ENCODE measurements at places on chromosomes 16 and 17.

DNA sequence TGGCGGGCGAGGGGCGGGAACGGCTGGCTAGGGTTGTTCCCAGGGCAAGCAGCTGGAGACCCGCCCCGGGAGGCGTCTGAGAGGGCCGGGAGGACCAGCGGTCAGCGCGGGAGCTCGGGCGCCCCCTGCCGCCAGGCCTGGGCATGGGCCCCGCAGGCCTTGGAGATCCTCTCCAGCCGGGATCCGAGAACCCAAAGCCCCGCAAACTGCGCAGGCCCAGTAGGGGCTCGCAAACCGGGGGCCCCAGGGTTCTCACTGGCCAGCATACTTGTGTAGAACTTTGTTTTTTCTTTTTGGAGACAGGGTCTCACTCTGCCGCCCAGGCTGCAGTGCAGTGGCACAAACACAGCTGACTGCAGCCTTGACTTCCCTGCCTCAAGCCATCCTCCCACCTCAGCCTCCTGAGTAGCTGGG lies 20.8 kb upstream of the ZNF423 start:
- no peak for DNase-seq

DNA sequence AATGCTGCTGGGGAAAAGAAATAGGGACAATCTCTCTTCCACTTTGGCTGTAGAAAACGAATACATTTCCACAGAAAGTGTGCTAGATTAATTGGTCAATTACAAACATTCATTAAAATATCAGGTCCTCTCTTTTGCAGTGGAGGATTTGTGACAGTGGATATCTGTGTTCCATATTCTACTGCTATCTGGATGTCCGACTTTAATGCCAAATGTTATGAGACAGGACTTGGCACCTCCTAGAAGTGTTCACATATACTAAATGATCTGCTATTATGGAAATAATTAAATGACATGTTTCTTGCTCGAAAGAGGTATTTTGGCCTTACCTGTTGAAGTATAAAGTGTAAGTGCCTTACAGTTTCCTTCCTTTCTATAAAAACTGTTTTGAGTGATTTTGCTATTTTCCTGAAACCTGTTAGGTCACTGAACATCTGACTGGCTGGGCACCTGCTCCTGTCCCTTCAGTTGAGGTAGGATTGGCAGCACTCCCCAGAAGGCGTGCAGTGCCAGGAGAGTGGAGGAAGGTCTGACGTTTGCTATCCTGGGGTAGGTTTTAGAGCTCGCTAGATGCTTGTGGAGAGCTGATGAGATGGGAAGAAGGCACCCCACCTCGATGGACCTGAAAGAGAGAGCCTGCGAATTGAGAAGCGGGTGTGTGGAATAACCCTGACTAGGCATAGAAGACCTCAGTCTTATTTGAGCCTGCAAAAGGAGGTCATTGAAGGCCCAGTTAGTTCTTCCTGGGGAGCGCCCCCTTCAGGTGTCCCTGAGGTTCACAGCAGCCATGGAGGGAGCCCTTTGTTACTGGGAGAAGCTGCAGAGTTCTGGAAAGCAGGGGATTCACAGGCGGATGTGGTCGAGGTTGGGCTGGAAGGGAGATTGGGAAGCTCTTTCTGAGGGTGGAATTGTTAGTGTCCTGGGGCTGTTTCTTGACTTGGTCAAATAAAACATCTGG lies 159.4 kb upstream of the ZNF267 start:
- no peak for DNase-seq

DNA sequence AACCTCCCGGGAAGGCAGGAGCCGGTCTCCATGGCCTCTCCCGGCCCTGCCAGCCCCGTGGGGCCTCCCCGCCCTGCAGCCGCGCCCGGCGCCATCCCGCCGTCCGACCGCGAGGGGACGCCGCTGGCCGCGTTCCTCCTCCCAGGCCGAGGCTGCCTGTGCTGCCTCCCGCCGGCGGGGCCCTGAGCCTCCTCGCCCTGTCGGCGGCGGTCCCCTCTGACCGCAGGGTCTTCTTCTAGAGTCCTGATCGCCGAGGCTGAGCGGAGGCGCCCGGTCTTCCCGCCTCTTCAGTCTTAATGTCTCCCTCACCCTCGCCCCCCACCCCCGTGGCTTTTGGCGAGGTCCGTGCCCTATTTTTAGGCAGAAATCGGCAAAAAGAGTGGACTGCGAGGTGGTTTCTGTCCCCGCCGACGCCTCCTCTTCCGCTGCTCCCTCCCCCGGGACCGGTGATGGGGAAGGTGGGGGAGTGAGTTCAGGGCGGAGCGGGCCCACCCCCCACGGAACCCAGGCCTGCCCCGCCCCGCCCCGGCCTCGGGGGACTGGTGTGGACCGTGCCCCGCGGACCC lies 794 bp upstream of the CPNE7 start:
- peak; percentile 32 for DNase-seq

DNA sequence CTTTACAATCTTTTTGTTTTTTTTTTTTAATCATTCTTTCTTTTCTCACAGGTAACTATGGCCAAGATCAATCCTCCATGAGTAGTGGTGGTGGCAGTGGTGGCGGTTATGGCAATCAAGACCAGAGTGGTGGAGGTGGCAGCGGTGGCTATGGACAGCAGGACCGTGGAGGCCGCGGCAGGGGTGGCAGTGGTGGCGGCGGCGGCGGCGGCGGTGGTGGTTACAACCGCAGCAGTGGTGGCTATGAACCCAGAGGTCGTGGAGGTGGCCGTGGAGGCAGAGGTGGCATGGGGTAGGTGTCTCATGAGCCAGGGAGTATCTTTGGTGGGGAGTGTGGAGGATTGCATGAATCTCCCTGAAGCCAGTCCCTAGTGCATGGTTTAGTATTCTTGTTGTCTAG lies 4.9 kb downstream of the FUS start:
- no peak for DNase-seq

GRCh38 chr16:74487634-74488495 lies 66.6 kb upstream of the CLEC18B start:
- DNase-seq, result no peak
